ENCODE measurements at places on chromosomes 1 and 21.

- DNase-seq: no peak
Observed at GRCh38 chr1:96840396-96840795, 118.8 kb downstream of the PTBP2 start.

DNA sequence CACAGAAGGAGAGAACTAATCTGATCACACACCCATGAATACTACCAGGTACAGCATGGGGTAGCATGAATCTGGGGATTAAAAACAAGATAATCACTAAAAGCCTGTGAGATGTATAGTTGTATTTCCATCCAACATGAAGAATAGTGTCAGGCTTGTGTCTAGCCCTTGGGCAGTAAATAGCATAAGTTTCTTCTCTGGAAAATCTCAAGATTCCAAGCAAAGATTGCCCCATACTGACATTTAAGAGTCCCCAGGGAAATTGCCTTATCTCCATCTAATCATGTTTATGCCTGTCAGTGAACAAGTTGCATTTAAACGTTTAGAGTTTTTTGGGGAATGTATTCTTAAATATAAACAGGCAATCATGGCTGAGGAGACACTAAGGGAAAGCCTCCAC is 109.2 kb upstream of the SERTAD4 start:
- no peak for DNase-seq

DNA sequence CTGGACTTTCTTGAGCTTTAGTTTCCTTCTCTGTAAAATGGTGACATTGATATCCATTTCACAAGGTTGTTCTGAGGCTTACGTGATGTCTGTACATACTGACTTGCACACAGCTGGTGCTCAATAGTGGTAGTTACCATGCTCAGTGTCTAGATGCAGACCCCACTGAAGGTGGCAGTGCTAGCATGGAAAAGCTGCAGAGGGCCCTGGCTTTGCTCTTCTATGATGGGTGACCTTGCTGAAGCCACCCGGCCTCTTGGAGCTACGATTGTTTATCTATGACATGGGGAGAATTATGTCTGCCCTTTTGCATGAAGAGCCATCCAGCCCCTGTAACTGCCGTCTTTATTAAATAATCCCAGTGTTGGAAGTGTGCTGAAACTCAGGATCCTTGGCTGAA is 131.8 kb downstream of the PLXNA2 start:
- no peak for DNase-seq

GRCh38 chr21:41662761-41663160 is 104.1 kb downstream of the RIPK4 start:
- DNase-seq: no peak

GRCh38 chr1:83864991-83865390 is 133.9 kb downstream of the TTLL7 start:
- DNase-seq: no peak

DNA sequence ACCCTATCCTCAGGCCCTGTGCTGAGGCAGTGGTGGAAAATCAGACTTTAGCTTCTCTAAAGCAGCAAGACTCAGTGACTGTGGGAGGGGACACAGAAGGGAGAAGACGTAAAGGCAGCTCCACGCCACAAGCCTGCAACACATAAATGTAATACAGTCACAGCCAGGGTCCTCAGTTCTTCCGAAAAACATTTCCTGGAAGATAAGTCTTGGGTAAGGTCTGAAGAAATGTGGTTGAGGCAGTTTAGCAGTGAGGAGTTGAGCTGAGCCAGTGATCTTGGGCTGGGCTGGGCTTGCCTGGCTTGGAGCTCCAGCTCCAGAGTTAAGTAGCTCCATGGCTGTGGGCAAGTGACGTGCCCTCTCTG is 127.8 kb upstream of the ADAR start:
- no peak for DNase-seq
